RPMI7951 (cell line): ENCODE measurements at places on chromosomes 6 and 20.

- no peak for DNase-seq
Observed at GRCh38 chr6:69813508-69813907, 16.7 kb upstream of the LMBRD1 start.

GRCh38 chr6:151682251-151682650, 125.2 kb upstream of the ESR1 start:
- no peak for DNase-seq

GRCh38 chr20:63176427-63177133, 39.4 kb downstream of the YTHDF1 start:
- DNase-seq, result peak; percentile 21

- no peak for DNase-seq
Observed at GRCh38 chr20:48132834-48133233, 347.6 kb upstream of the SULF2 start.

DNA sequence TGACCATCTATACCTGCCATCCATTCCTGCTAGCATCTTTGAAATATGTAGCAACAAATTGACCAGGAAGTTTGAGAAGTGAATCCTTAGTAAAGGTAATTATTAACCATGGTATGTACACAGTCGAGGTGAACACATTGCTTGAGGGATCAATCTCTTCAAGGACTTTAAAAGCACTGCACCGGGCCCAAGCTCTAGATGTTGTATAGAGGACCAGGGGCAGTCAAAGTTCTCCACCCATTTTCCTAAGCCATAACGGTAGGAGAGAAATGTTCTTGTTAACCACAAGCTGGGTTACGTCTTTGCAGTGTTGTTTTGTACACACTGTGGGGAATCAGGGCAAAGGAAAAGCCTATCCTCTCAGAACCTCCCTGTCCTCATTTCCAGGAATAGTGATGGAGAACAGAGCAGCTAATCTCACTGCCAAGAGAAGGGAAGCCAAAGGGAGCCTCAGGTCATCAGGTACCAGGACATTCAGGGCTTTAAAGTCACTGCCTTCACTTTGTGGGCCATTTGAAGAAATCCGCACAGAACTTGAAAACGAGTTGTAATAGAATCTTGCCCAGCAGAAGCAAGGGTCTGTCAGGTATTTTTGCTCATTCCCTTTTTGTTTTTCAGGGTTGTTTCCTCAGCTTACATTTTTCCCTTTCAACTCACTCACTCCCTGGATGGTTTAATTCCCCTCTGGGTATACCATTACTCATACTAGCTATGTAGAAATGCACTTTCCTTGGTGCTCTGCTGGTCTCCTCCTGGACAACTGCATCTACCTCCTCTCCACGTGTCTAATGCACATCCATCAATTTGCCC, 5.3 kb upstream of the PM20D2 start:
- DNase-seq, result no peak

DNA sequence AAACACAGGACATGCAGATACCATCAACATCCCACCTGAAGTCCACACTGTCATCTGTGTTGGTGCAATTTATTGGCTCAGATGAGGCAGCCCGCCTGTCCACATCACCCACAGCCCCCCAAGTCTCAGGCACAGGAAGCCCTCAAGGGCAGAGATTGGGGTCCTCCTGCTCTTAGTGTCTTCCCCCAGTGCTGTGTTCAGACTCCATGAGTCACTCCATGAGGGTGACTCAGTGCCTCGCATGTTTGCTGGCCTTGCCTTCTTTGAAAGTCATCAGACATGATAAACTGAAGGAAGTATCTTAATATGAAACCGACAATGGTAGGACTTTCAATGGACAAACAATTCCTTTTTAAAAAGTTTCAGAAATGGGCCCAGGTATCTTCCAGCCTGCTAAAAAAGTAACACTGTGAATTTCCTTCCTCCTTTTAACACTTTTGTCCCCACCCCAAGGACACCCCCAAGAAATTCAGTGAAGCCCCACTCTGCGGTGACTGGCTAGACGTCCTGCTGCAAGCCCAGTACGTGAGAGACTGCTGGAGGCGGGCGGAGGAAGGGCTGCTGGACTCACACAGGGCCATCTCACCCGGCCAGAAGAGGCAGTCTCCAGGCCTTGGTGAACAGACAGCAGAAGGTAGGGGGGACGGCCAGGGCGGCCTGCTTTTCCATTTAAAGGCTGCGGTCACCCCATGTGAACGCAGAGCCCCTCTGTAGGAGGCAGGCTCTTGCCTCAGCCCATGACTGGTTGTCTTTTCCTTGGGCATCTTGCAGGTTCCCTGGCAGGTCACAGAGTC, 43.0 kb upstream of the KCNK16 start:
- DNase-seq, result peak; percentile 86

DNA sequence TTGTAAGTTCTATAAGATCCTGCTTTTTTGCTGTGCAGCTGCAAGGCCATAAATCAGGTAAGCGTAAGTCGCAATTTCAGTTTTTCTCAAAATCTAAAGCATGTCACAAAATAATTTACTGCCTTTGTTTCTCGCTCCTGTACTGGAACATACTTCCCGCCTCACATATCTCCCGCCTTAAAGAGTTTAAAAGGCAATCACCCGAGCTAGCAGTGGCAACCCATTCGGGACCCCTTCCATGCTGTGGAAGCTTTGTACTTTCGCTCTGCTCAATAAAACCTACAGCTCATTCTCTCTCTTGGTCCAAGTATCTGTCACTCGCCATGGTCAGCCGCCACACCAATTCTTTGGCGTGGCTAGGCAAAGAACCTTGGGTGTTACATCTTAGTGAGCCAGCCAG, 34.0 kb downstream of the CEP85L start:
- no peak for DNase-seq

- no peak for DNase-seq
Observed at GRCh38 chr6:150055131-150055530, 13.8 kb downstream of the ULBP3 start.
